ENCODE measurements at places on chromosomes 6 and 20.

- DNase-seq = no peak
Observed at GRCh38 chr6:20793174-20793573, 258.9 kb downstream of the CDKAL1 start.

- DNase-seq = no peak
Observed at GRCh38 chr20:50891138-50891537, 40.1 kb downstream of the ADNP start.

- DNase-seq = no peak
Observed at GRCh38 chr6:39092124-39092523, 22.9 kb downstream of the SAYSD1 start.

- DNase-seq = no peak
Observed at GRCh38 chr6:159766906-159767305, 5.1 kb downstream of the ACAT2 start.

- no peak for DNase-seq
Observed at GRCh38 chr6:87155842-87156815, 764 bp downstream of the ZNF292 start.

Data from cerebellum (tissue), 4 donors.